ENCODE measurements at places on chromosomes 11 and 22.

GRCh38 chr22:46250783-46251125 is 661 bp upstream of the CDPF1 start:
- no peak for DNase-seq

GRCh38 chr11:35978183-35978582 is 34.3 kb downstream of the LDLRAD3 start:
- no peak for DNase-seq

- peak; percentile 94 for DNase-seq
Observed at GRCh38 chr11:8917157-8917825, 6.3 kb downstream of the AKIP1 start.

DNA sequence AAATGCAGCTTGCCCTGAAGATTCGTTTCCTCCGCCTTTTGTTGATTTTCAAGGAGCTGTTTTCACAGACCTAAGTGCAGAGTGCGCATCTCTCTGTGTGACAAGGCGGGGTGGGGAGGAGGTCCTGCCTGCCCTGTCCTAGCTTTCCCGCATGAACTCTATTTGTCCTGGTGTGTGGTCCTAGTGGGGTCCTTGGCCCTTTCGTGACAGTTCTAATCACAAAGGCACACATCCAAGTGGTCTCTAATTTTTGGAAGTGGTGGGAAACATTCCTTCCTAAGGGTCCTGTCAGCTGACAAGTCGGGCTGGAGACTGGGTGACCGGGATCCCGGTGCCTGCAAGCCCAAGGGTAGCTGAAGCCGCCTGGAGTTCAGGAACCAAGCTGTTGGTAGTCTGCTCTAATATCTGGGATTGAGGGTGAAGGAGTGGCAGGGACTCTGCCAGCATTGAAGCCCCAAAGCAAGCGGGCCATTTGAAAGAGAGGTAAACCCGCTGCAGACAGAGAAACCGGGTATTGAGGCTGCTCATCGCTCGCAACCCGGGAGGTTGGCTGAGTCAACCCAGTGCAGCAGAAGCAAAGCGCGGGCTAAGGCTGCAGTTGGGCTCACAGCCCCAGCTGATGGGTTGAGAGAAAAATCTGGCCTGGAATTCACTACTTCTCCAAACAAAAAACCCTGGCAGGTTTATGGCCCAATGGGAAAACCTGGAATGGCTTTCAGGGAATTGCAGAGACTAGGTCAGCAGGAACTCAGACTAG is 28.1 kb upstream of the FBXO3 start:
- peak; percentile 92 for DNase-seq

GRCh38 chr11:763073-763463 is 14.2 kb downstream of the GATD1 start:
- no peak for DNase-seq
